ENCODE measurements at places on chromosomes 2 and 18. TPM values are rescaled to one million over a fixed set of nuclear protein-coding genes. Genes with fewer than 3 reads are reported as not detected.

The PLCL1 gene
- 78.6 TPM for total RNA-seq

The IL1R1 gene
- 22.6 TPM for total RNA-seq

DNA sequence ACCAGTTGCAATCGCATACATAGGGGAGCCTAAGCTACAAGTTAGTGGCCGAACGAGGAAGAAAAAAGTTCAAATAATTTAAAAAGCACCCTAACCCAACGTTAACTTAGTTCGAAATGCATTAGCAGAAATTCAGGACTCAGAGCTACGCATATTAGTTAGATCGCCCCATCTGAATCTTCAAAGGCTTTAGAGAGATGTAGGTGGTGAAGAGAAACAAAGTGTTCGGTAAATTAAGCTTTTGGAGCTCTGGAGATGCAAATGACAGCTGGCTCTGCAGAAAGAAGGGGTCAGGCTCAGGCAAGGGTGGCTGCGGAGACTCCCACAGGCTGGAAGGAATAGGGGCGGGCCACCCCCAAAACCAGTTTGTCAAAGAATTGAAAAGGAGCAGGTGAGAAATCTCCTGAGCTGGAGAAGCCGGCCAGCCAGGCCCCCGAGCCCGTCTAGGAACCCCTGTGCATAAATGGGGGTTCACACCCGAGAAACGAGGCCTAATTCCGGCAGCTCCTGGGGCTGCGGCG lies 621 bp downstream of the TXNL1 start:
- DNase-seq: no peak

GRCh38 chr2:230914886-230915285 lies 10.2 kb downstream of the GPR55 start:
- DNase-seq: no peak

DNA sequence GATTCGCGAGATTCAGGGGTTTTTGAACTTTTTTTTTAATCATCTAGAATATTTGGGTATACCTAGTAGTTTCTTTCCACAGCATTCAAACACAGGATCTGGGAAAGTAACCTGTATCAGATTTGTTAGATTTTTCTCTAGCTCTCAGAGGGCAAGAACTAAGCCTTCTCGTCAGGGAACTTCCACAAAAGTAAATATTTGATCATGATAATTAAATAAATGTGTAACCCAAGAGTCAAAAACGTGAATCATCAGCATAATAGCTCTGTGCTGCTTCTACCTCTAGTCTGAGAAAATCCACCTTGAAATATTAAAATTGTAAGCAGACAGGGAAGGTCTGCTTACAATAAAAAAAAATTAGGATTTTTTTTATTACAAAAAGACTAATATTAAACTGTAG lies 225.7 kb upstream of the SPOPL start:
- no peak for DNase-seq

DNA sequence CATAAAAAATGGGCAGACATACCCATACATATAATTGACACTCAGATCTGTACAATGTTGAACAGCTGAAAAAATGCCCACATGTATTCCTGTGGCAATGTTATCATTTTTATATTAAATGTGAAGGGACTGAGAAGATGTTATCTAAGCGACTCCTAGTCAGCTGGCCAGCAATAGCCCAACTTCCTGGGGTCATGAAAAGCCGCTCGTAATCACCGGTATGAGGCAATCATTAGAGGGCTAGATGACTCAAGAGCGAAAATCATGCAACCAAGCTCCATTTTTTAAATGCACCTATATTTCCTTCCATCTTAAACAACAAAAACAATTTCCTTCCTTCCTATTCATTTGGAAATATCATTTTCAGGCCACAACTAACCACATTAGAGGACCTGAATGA lies 274.6 kb upstream of the CCDC68 start:
- DNase-seq: no peak

Data from left ventricle myocardium inferior (tissue), 1 donor.